Heart left ventricle (tissue), 16 donors: ENCODE measurements at places on chromosomes 6 and 20.

- DNase-seq = no peak
Measured at GRCh38 chr6:2242311-2242710, 3.1 kb downstream of the GMDS start.

GRCh38 chr20:32357375-32357868 is 709 bp upstream of the ASXL1 start:
- DNase-seq = peak; percentile 35

DNA sequence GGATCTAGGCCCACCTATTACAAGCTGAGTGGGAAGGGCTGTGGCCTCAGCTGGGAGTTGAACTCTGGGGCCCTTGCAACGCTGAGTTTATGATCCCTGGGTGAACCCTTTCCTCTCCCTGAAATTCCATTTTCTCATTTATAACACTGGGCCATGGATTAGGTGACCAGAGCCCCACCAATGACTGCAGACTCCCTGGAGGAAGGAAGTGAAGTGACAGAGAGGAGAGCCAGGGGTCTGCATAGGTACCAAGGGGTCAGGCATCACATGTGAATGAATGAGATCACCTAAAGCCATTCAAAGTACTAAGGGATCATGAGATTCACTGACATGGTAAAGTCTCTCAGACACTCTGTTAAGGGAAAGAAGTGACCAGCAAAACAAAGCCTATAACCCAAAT is 46.5 kb upstream of the DSN1 start:
- DNase-seq = no peak

GRCh38 chr6:144585217-144585814 is 300.2 kb downstream of the UTRN start:
- DNase-seq = no peak

GRCh38 chr6:161568885-161569456 is 295.1 kb upstream of the AGPAT4 start:
- no peak for DNase-seq

DNA sequence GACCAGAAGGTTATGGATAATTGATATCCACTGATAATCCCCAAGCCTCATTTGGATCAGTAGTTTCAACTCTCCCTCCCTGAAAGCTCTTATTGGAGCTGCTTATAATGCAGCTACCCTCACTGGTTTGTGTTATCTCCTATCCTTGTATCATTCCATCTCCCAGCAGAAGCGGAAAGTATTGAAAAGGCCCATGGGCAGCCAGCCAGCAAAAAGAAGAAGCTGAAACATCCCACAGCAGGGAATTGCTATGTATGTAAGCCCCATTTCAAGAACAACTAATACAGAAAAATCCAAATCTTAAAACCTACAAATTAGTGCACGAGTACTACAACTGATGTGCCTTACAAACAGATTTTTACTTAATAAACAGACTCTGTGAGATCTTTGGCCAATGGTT is 269.0 kb upstream of the ECI2 start:
- no peak for DNase-seq

- DNase-seq = peak; percentile 27
Measured at GRCh38 chr6:169722362-169723199, 1.7 kb downstream of the PHF10 start.

GRCh38 chr20:57566803-57567459 is 6.0 kb downstream of the PCK1 start:
- no peak for DNase-seq

DNA sequence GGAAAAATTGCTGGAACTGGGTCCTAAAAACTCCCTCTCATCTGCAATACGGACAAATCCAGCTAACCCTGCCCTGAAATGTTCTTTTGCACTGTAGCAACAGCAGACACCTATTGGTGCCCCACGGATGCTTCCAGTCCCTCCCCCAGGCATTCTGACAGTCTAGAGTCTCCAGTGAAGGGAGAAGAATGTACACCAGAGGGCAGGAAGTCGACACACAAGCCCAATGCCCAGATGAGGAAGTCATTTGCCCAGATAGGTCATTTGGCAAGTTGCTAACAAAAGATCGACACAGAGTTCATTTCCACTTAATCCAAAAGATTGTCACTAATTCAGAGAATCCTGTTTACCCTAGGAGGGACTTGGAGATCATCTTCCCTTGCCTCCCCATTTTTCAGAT is 293.0 kb upstream of the PRDM1 start:
- DNase-seq = no peak

DNA sequence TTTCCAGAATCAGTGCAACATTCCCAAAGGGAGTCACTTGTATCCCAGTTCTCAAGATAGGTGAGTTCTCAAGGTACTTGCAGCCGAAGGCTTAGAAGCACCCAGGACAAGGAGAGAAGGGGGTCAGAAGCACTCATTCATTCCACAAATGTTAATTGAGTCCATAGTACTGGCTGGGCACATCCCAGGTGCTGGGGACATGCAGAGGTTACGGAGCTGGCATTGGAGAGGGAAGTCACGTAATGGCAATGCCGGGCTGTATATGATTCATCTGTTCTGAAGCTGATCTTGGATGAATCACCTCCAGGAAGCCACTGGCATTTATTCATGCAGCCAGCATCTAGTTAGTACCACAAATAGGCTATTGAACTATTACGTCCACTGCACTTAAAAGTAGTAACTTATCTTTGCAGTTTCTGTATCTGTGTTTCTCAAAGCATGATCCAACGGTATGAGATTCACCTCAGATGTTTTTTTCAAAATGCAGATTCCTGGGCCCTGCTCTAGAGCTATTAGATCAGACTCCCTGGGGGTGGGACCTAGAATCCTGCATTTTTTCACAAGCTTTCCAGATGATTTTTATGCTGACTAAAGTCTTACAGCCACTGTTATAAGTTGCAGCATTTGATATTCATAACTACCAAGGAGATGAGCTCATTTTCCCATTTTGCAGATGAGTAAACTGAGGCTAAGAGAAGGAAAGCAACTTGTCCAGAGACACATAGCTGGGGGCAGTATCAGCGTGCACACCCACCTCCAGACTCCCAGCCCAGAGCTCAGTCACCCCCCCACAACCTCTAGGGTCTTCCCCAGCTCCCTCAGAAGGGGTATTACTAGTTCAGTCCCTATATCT is 44.1 kb upstream of the ID1 start:
- no peak for DNase-seq

DNA sequence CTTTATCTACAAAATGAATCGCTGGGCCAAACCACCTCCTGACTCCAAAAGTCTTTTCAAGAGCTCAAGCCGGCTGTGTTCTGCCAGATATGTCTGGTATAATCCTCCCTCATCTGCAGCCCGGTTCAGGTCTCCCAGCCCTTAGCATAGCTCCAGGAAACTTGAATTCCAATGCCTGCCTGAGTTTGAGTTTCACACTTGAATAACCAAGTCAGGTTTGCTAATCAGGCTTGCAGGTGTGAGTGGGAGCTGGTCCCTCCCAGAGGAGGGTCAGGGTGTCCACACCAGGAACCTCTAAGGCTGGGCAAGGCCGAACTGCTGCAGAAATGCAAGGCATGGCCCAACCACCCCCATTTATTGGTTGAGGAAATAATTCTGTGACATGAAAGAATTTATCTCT is 96.6 kb downstream of the TMEM242 start:
- DNase-seq = peak; percentile 20

GRCh38 chr6:33405386-33405940 is 5.4 kb upstream of the PHF1 start:
- DNase-seq = no peak

DNA sequence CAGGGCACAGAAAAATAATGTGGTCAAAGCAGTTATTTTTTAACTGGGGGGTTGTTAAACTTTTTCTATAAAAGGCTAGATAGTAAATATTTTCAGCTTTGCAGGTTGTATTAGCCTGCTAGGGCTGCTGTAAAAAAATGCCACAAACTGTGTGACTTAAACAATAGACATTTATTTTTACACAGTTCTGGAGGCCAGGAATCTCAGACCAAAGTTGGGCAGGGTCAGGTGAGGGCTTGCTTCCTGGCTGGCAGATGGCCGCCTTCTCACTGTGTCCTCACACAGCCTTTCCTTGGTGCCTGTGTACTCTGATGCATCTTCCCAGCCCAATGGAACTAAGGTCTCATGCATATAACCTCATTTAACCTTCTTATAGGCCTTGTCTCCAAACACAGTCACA is 294.7 kb downstream of the PTPRT start:
- no peak for DNase-seq

GRCh38 chr6:164322533-164322932 is 908.0 kb downstream of the QKI start:
- no peak for DNase-seq

- DNase-seq = no peak
Measured at GRCh38 chr20:24297993-24298392, 171.4 kb upstream of the SYNDIG1 start.

- peak; percentile 62 for DNase-seq
Measured at GRCh38 chr20:57879779-57880570, 170.2 kb upstream of the PMEPA1 start.

DNA sequence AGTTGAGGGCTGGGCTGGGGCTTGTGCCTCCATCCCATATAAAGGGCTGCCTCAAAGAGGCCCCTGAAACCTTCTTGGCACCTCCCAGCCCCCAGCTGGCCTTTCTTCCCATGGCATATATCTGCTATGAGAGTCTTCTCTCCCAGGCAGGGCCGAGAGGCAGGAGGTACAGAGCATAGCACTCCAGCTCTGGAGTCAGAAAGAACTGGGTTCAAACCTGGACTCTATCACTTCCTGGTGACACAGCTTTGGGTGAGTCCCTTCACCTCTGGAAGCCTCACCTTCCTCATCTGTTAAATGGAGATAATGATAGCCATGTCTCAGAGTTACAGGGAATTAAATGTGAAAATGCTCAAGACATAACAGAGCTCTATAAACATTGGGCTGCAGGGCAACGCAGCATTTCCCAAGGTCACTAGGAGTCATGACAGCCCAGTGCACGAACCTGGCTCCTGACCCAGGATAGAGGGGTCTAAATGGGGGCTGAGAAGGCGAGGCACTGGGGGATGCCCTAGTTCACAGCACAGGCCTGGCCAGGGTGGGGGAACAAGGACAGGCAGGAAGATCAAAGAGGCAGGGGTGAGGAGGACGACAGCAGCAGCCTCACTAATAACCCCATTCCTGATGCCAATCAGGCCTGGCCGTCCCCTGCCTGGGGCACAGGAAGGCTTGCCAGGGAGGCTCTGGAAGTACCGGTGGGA is 1.9 kb downstream of the FAM83C start:
- no peak for DNase-seq

- DNase-seq = no peak
Measured at GRCh38 chr6:38112181-38112580, 292.7 kb downstream of the ZFAND3 start.

DNA sequence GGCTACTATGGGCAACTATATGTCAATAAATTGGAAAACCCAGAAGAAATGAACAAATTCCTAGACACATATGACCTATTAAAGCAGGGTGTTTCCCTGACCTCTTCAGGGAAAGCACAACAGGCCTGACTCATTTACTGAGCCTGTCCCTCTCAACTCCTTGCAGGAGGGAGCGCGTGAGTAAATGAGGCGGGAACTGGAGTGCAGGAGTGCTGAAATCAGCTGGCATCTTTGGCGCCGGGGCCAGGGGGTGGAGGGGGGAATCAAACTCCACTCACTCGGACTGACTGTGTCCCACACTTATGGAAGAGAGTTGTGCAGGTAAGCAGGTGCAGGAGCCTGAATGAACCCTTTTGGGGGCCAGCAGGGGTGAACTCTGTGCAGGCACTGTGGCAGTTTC is 671.2 kb upstream of the PTCHD4 start:
- no peak for DNase-seq

- DNase-seq = no peak
Measured at GRCh38 chr20:23415959-23416583, 5.2 kb downstream of the NAPB start.

DNA sequence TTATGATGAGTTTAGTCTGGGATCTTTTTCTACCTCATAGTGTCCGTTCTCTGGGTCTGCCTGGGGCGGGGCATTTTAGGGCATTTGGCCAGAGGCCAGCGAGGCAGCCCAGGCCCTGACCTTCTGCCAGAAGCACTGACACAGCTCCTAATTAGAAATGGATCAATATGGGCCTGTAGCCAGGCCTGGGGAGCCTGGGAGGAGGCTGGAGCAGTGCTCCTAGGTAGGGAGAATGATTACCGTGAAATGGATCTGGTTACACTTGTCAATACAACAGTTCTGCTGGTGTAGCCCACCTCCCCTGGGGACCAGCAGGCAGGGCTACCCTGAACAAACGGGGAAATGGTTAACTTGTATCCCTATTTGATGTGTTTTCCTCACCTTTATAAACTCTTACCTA is 23.0 kb downstream of the RALY start:
- DNase-seq = no peak

DNA sequence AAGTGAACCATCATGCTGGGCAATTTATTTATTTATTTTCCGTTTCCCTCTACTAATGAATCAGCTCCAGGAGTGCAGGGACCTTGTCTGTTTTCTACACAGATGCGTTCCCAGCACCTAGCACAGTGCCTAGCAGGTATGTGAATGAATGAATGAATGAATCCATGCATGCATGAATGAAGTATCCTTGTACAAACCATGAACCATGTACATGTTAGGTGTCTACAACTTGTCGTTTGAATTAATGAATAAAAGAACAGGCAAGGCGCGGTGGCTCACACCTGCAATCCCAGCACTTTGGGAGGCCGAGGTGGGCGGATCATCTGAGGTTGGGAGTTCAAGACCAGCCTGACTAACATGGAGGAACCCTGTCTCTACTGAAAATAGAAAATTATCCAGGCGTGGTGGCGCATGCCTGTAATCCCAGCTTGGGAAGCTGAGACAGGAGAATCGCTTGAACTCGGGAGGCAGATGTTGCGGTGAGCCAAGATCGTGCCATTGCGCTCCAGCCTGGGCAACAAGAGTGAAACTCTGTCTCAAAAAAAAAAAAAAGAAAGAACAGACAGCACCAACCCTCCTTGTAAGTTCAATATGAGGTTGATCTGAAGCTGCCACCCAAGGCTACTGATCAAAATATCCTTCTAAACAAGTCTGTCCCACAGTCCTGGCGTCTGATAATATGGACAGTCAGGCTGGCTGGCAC is 27.3 kb upstream of the SLC9A8 start:
- no peak for DNase-seq

- peak; percentile 41 for DNase-seq
Measured at GRCh38 chr6:152293404-152293803, 343.8 kb downstream of the SYNE1 start.

DNA sequence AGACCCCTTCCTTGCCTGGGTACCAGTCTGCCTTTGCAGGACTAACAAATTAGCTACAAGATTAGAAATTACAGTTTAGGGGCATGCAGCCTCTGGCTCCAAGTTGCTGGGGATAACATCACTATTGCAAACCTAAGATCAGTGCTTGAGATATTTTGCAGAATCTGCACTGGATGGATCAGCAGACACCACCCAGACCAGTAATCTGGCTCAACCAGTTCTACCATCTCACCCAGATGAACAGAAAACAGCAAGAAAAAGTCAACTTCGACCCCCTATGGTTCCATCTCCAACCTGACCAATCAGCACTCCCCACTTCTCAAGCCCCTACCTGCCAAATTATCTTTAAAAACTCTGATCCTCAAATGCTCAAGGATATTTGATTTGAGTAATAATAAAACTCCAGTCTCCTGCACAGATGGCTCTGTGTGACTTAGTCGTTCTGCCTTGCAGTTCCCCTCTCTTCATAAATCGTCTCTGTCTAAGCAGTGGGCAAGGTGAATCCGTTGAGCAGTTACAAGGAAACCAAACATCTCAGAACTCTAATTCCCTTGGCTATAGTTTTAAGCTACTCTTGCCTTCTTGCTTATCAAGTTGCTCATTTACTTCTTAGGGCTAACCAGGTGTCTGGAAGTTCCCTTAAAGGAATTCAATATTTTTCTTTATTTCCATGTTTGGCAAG is 16.1 kb upstream of the LMBRD1 start:
- no peak for DNase-seq
